ENCODE measurements at places on chromosomes 2 and 18. TPM values are rescaled to one million over a fixed set of nuclear protein-coding genes. Genes with fewer than 3 reads are reported as not detected.

DNA sequence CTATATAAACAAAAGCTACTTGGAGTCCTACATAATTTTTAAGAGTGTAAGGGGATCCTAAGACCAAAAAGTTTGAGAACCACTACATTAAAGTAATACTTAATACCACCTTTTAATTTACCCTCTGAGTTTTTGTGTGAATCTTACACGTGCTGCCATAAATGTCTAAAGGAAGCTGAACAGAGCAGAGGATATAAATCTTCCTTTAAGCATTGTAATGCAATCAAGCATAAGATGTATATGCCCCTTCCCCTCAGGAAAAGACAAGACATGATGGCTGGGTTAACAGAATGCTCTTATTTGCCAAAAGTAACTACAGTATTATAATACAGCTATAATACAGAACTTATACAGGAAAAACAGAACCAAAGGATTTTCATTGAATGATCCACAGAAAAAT lies 2.9 kb downstream of the ESCO1 start:
- H3K27ac ChIP-seq, result no peak overlapping the region
- DNase-seq, result no peak
- H3K4me1 ChIP-seq, result no peaks in the 10 kb centered on the region
- no peaks in the 10 kb centered on the region for H3K36me3 ChIP-seq

DNA sequence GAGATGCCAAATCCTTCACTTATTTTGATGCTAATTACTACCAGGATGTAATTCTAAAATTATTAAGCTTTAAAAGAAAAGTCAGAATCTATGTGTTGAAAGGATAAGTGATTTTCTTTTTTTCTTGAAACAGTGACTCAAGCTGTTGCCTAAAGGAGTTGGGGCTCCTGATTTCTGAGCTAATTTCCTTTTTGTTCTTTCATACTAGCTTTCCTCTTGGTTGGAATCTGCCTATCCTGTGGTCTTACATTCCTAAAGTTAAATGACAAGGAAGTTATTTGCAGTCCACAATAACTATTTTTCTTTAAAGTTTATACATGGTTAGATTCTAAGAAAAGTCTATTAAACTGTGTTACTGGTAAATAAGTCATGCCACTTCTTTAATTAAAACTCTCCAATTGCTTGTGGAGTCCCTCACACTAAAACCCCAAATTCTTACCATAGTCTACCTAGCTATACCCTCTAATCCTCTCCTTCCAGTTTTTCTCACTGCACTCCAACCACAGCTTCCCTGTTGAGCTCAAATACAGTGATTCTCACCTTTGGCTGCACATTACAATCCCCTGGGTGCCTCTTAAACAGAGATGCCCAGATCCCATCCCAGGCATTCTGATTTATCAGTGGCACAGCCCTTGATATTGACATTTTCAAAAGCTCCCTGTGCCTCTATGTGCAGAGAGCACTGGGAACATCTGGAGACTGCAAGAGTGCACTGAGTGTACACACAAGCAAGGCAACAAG lies 63.3 kb upstream of the EFEMP1 start:
- DNase-seq, result no peak
- no peaks in the 10 kb centered on the region for H3K36me3 ChIP-seq
- H3K4me3 ChIP-seq, result no peak overlapping the region
- no peak overlapping the region for H3K27ac ChIP-seq
- H3K4me1 ChIP-seq, result peaks cover 2% of the 10 kb centered on the region

DNA sequence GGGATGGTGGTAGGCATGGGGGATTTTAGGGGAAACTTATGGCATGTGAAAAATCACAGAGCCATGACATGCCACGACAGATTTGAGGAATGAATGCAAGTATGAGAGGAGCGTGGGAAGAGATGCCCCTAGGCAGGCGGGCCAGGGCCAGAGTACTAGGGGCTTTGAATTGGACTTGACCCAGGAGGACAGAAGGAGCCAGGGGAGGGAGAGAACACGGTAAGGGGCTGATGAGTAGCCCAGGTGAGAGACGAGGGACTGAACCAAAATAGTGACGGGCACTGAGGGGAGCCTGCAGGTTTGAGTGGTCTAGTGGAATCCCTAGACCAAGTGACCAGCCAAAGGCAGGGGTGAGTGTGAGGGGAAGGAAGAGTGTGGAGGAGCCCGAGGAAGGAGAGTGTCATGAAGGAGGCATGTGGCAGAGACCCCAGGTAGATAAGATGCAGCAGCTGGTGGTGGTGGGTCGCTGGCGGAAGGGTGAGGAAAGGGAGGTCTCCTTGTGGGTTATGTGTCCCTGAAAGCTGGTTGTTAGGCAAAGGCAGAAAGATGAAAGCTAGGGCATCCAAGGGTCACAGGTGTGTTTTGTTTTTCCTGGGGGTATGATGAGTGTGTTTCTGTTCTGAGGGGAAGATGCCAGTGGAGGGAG lies 48.7 kb downstream of the ZBTB7C start:
- no peaks in the 10 kb centered on the region for H3K4me1 ChIP-seq
- no peaks in the 10 kb centered on the region for H3K36me3 ChIP-seq
- no peak for DNase-seq
- H3K27ac ChIP-seq, result no peak overlapping the region
- H3K4me3 ChIP-seq, result no peak overlapping the region

DNA sequence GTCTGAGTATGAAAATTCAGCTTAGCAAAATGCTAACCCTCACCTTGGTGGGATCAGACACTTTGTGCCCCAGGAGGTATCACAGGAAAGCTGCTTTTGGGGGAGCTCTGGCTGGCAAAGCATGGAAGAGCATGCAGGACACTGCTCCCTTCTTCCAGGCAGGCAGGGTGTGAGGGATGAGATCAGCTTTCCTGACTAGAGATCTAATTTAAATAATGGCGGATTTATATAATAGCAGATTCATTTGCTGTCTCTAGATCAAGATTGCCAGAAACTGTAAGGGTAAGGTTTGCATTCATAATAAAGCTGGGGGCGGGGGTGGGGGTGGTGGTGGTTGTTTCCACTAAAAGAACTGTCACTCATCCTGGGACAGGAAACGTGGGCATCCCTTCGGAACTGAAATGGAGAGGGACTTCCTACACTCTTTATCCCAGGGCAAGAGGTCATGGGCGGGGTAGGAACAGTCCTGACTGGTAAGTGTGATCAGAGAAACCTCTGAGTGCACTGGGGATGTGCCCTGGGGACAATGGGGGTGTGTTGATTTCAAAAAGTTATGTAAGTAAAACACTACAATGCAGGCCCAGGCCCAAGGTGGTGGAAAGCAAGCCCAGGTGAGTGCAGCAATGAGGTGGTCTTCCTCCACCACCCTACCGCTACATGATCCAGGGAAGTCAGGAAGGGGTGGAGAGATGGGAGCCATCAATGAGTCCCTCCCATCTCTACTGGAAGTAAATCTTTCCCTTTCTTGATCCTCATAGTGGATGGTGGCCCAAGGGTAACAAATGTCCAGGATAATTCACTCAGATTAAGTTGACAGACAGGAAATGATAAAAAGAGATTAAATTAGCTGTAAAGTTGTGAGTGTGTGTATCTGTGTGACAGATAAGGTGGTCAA lies 171.4 kb upstream of the SERPINE2 start:
- no peak overlapping the region for H3K27ac ChIP-seq
- no peaks in the 10 kb centered on the region for H3K4me1 ChIP-seq
- DNase-seq, result no peak
- no peaks in the 10 kb centered on the region for H3K36me3 ChIP-seq

DNA sequence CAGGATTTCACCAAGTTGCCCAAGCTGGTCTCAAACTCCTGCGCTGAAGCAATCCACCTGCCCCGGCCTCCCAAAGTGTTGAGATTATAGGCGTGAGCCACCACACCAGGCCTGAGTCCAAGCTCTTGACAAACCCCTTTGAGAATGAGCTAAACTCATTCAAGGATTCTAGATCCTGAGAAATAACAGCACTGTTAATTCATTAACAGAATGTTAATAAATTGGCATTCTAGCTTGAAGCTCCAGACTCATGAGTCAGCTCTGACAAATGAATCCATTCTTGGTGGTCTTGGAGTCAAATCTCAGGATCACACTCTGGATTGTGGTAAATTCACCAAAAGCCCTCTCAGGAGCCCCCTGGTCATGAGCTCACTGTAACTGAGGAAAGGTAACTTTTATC lies 1.8 kb downstream of the NARS1 start:
- H3K4me3 ChIP-seq, result no peak overlapping the region
- no peak for DNase-seq
- H3K36me3 ChIP-seq, result no peaks in the 10 kb centered on the region
- no peaks in the 10 kb centered on the region for H3K27me3 ChIP-seq
- no peaks in the 10 kb centered on the region for H3K4me1 ChIP-seq

DNA sequence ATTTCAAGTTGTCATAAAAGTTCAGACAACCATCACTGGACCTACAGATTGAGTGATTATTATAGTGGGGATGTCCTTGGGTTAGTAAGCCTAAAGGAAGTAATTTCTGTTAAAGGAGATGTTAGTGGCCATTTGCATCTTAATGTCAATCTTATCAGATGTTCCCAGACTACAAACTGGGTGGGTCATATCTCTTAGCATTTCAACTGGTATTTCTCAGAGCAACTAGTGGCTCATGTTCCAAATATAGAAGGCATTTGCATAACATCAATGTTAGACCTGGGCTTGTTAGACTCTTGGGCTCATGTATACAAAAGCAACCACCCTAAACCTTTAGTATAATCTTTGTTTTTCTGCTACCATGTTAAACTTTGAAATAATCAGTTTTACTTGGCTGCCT lies 17.9 kb downstream of the PLEKHA3 start:
- H3K4me1 ChIP-seq, result no peaks in the 10 kb centered on the region
- H3K36me3 ChIP-seq, result peaks cover 5% of the 10 kb centered on the region
- H3K27ac ChIP-seq, result no peak overlapping the region
- no peaks in the 10 kb centered on the region for H3K27me3 ChIP-seq

SERPINB5 gene
- not detected for total RNA-seq

- H3K36me3 ChIP-seq, result no peaks in the 10 kb centered on the region
- no peak overlapping the region for H3K4me3 ChIP-seq
- H3K27ac ChIP-seq, result no peak overlapping the region
- no peaks in the 10 kb centered on the region for H3K27me3 ChIP-seq
- DNase-seq, result no peak
These were observed 365.6 kb downstream of the LRRTM4 start for GRCh38 chr2:77156599-77156998.
